ENCODE measurements at places on chromosomes 4 and X.

- no peak for DNase-seq
Observed at GRCh38 chrX:120294651-120295050, 16.6 kb downstream of the TMEM255A start.

DNA sequence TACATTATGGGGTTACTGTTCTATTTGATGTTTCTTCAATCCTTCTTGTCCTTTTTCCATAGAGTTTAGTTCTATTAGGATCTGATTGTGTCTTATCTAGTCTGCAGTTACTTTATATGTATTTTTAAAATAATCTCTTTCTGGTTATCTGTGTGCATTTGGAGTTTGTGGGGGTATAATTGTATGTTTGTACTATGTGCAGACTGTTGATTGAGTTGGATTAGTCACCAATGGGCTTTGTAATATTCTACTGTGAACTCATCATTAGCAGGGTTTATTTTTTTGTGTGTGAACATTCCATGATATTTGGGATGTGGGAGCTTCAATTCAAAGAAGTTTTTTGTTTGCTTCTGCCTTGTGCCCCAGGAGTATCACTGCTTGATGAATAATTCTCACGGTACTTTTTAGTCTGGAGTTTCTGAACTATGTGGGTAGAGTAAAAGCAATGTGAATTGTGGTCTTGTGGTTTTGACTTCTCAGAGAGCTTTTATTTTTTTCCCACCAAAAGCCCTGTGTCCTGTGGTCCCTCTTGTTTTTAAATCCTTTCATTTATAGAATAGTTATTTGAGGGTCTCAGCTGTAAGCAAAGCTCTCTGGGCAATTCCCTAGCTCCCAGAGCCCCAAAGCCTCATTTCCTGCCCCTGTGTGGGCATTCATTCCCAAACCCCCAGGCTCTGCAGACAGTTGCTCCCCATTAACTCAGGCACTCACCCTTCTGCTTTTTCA is 127.8 kb downstream of the PHKA2 start:
- DNase-seq: no peak

DNA sequence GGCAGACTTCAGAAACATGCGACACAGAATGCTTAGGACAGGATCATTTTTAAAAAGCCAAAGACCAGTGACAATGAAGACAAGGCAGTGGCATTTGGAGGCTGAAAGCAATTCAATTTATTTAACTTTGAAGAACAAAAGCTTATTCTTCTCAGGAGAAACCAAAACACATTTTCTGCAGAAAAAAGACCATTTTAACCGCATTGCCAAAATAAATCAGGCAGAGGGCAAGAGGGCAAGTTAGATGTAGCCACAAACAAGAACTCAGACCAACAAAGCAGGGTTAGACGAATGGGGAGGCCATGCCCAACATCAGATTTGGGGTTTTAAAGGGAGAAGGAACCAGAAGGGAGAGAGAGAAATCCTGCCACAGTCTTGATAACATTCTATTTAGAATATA is 58.9 kb downstream of the RELL1 start:
- DNase-seq: no peak

- DNase-seq: no peak
Observed at GRCh38 chr4:89610236-89610635, 226.7 kb downstream of the SNCA start.

GRCh38 chr4:6373541-6374410 is 98.6 kb downstream of the PPP2R2C start:
- DNase-seq: no peak

DNA sequence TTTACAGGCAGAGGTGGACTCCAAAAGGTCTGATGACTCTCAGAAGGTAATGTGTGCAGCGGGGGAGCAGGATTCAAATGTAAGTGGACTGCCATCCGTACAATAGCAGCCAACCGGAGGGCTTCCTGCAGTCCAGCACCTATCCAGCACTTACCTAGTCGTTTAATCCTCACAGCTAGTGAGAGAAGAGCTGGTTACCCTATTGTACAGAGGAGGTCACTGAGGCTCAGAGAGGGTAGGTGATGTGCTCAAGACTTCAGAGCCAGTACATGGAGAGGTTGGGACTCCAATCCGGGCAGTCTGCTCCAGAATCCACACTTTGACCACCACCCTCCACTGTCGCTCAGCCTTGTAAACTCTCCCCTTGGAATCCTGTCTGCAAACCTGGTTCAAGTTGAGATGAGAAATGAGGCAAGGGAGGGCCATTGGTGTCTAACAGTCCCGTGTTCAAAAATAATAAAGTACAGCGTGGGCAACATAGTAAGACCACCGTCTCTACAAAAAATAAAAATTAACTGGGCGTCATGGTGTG is 22.5 kb upstream of the JAKMIP1 start:
- DNase-seq: no peak

- DNase-seq: no peak
Observed at GRCh38 chrX:76987381-76987780, 459.8 kb upstream of the FGF16 start.

GRCh38 chr4:160745126-160745525 is 1418.7 kb downstream of the FSTL5 start:
- DNase-seq: no peak

DNA sequence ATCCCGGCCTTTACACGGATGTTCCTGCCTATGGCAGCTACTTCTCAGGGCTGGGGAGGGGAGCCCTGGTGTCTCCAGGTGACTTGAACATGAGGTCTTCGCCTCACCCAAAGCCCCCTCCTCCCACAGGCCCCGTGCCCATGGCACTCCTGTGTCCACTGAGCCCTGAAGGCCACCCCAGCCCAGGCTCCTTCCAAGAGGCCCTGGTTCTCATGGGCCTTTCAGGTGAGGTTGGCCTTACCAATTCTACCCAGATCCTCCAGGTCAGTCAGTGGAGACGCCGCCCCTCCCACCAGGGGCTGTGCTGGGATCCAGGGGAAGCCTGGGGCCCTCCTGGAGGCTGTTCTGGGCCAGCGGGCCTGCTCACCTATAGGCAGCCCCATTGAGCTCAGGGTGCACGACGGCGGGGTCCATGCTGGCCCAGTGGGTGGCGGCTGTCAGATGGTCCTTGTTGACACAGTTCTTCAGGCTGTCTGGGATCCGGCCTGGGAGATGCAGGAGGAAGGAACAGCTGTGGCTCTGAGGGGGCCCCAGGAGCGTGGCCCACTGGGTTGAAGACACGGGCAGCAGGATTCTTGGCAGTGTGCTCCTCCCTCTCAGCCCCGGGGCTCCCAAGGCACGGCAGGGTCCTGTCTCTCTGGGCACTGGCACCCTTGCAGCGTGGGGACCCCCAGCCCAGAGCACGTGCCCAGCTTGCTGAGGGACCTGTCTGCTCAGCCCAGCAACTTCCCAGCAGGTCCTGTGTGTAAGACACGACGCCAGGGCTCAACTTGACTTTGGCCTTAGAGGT is 36.2 kb downstream of the CTBP1 start:
- DNase-seq: no peak

- DNase-seq: no peak
Observed at GRCh38 chr4:165931741-165932140, 58.7 kb downstream of the TLL1 start.

DNA sequence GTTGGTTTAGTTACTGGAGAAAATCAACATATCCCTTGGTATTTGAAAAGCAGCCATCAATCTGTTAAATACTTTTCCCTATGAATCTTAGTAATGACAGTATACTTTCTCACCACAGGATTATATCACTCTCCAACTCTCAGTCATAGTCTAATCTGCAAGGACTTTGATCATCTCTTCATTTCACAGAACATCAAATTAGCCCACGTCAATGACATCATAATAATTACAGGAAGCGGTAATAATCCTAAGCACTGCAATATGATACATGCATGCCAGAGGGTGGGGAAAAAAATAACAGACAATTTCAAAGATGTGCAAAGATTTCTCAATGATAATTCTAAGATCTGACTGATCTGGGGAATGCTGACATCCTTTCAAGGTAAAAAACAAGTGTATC is 404.1 kb downstream of the GPM6A start:
- DNase-seq: no peak

DNA sequence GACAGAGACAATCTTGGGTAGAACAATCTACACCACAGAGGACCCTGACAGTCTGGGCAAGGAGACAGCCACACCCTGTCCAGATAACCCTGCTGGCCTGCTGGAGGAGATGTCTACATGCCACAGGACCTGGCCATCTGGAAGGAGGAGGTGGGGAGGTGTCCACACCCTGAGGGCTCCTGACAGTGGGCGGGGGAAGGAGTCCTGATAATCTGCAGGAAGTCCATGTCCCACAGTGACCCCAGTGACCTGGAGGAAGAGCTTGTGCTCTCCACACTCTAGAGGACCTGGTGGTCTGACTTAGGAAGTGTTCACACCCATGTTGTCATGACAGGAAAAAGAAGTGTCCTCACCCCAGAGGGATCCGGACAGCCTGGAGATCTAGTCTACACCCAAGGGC is 5.5 kb downstream of the SUV39H1 start:
- DNase-seq: peak; percentile 82

DNA sequence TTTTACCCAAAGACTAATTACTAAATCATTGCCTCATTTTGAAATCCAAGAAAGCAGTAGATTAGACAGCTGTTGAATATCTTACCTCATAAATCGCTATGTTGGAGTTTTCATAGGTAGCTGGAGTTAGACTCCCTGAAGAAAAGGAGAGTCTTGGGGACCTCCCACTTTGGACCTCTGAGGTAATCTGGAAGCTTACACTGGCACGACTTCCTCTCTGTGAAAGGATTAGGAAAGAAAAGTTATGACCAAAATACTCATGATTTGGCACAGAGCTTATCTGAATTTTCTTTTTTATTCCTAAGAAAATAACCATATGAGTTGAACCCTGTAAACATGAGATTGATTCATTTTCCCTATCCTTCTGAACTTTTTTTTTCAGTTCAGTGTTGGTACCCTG is 40.6 kb downstream of the GUCY2F start:
- no peak for DNase-seq

GRCh38 chrX:15269618-15270521 is at the start of gene ASB9:
ASB9 (minus strand) TSS chrX:15270083; CDS start chrX:15269874, 209 bp downstream.
- DNase-seq: peak; percentile 71

DNA sequence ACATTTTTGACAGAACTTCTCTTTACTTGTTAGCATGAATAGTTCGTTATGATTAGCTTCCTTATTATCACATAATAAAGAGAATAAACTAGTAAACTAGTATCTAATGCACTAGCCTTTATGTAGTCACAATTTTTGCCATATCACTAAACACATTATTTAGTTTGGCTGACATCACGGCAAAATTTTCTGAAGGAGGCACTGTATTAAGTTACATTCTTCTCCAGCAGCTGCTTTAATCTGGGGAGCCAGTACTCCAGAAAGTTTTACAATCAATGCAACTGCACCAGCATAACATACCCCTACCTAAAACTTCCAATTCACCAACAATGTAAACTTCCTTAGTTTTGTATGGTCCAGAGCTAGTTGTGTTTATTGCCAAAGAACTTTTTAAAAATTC is 87.8 kb downstream of the FIP1L1 start:
- DNase-seq: no peak

DNA sequence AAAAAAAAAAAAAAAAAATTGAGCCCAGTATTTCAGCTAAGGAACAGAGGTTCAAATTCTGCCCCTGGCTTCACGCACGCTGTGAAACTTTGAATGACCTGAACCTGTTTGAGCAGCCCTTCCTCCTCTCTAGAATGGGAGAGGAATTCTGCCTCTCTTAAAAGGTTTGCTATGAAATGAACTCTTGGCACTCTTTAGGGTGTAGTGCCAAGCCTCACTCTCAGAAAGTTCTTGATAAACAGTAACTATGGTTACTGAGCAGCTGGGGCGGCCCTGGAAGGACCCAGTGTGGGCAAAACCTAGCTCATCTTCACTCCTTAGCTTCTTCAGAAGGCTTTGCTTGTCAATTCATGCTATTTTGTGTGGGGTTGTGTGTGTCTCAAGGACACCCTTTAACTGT is 73.7 kb downstream of the GEMIN8 start:
- DNase-seq: no peak

- peak; percentile 55 for DNase-seq
Observed at GRCh38 chr4:70734168-70734954, 12.6 kb downstream of the RUFY3 start.

GRCh38 chr4:151631349-151631748 is 129.5 kb downstream of the GATB start:
- DNase-seq: no peak

- DNase-seq: peak; percentile 67
Observed at GRCh38 chr4:185096032-185096653, 46.9 kb upstream of the SLC25A4 start.

DNA sequence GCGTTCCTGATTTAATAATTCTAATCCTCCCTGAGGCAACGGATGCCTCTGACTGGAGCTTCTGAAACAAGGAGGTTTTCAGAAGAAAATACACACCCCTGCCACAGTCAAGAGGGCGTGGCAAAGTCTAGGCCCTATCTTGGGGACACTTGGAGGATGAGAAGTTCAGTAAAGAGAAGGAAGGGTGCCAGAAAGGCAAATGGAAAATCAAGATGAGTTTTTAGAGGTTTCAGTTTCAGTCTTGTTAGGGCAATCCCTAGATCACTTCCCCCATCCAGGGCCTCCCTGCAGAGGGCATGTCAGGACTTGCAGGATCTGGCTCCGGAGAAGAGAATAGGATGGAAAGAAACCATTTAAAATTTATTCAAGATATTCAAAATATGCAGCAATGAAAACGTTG is 28.5 kb upstream of the FGF2 start:
- DNase-seq: peak; percentile 93

DNA sequence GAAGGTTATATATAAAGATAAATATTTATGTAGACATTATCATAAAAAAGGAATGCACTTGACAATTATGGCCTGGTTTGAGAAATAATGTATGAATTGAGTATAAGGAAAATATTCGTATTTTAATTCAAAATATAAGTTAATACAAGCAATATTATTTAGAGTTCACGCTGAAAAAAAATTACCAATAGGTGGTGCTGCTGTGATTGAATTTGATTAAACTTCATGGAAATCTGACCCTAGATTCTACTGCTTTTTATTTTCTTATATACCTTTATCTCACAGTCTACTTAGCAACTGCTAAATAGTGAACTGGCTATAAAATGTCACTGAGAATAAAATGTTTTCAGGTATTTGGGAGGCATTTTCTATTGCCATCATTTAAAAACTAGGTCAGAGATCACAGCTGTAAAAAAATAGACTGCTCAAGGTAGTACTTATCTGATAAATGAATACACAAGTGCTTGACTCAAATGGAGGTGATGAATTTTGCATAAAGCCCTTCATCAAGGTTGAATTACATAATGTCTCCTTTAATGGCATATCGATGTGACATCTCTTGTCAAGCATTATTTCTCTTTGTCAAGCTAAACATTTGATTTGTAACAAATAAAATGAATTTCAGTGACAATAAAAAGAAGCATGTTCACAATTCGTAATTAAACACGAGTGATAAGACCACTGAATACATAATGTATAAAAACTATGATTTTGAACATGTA is 1638.8 kb upstream of the PCDH7 start:
- no peak for DNase-seq

- DNase-seq: no peak
Observed at GRCh38 chr4:131370846-131371245, 1778.2 kb upstream of the PCDH10 start.

DNA sequence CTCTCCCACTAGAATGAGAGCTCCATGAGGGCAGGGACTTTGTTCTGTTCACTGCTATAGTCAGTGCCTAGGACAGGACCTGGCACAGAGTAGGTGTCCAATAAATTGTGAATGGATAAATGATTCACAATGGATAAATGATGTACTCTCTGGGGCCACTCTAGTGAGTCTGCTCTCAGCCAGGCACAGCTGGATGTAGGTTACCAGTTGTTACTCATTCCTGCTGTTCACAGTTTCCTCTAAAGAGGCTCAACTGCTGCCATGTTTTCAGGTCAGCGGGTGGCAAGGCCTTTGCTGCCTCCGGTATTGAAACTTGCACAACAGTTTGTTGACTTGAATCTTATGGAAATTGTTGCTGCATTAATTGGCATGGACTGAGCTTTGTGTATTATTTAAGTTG is 99.1 kb downstream of the NHSL2 start:
- no peak for DNase-seq

- no peak for DNase-seq
Observed at GRCh38 chr4:81380437-81380836, 91.3 kb downstream of the RASGEF1B start.
